ENCODE measurements at places on chromosomes 1 and 21. TPM values are rescaled to one million over a fixed set of nuclear protein-coding genes. Genes with fewer than 3 reads are reported as not detected.

Gene KCNH1
- total RNA-seq, result 0.96 TPM

Gene CHI3L1
- total RNA-seq, result 34.2 TPM

Gene OR2T35
- not detected for total RNA-seq

Gene RCC2
- total RNA-seq, result 22.3 TPM

Gene MIXL1
- total RNA-seq, result 0.51 TPM

Gene FPGT
- total RNA-seq, result 16.4 TPM

Gene TNFSF4
- total RNA-seq, result 4.0 TPM

Gene KLHDC7A
- total RNA-seq, result not detected

Gene HMCN1
- total RNA-seq, result 24.2 TPM

Gene CCNL2
- total RNA-seq, result 246 TPM

Gene SLC45A1
- total RNA-seq, result 8.7 TPM

Gene LCE1D
- total RNA-seq, result not detected

Gene RPTN
- not detected for total RNA-seq

Gene SRGAP2C
- total RNA-seq, result 42.7 TPM

Gene CDC42
- 203 TPM for total RNA-seq

Gene TRAF3IP3
- total RNA-seq, result 4.3 TPM

Gene NTRK1
- 3.5 TPM for total RNA-seq

Gene TCP10L
- 1.4 TPM for total RNA-seq

Gene LINGO4
- not detected for total RNA-seq

Gene LIPI
- total RNA-seq, result not detected

Gene FCAMR
- total RNA-seq, result not detected

Gene PEAR1
- total RNA-seq, result 32.9 TPM

Measured in aorta (tissue), 5 donors.